A673 (cell line): ENCODE measurements at places on chromosomes 4 and X.

DNA sequence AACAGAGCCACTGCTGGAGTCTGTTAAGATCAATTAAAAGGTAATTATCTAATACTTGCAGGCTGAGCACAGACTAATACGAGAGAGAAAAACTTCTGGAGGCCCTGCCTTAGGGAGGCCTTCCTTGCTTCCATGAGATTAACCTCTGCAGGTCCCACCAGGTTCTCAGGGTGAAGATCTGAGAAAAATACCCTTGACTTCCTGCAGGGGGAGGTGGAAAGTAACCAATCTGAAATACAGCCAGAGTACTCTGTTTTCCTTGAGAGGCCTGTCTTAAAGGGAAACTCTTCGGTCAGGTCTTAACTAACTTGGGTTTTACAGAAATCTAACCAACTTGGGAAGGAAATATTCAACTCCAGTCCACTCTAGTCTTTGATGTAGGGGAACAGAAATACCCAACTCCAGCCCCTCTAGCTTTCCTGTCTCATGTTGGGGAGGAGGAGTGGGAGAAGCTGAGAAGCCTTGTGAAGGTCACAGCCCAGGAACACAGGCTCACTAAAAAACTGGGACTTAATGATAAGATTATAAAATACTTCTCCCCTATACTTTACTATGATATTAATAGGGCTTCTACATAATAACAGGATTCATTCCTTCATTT is 77.1 kb downstream of the TBCK start:
- H3K36me3 ChIP-seq: no peaks in the 10 kb centered on the region
- H3K27me3 ChIP-seq: no peaks in the 10 kb centered on the region
- DNase-seq: peak; percentile 68
- H3K4me1 ChIP-seq: no peaks in the 10 kb centered on the region
- no peak overlapping the region for H3K4me3 ChIP-seq
- H3K27ac ChIP-seq: no peak overlapping the region

GRCh38 chr4:130124066-130124465 is 1028.1 kb downstream of the C4orf33 start:
- H3K36me3 ChIP-seq: no peaks in the 10 kb centered on the region
- H3K27ac ChIP-seq: no peak overlapping the region
- H3K4me1 ChIP-seq: no peaks in the 10 kb centered on the region
- no peaks in the 10 kb centered on the region for H3K27me3 ChIP-seq
- H3K4me3 ChIP-seq: no peak overlapping the region
- DNase-seq: no peak

GRCh38 chr4:188714907-188715306 is 575.7 kb downstream of the TRIML1 start:
- H3K36me3 ChIP-seq: no peaks in the 10 kb centered on the region
- no peaks in the 10 kb centered on the region for H3K4me1 ChIP-seq
- H3K27ac ChIP-seq: no peak overlapping the region
- no peak overlapping the region for H3K4me3 ChIP-seq
- DNase-seq: no peak

- H3K27ac ChIP-seq: no peak overlapping the region
- no peaks in the 10 kb centered on the region for H3K27me3 ChIP-seq
- H3K36me3 ChIP-seq: no peaks in the 10 kb centered on the region
- no peaks in the 10 kb centered on the region for H3K4me1 ChIP-seq
- DNase-seq: no peak
These were observed 50.1 kb downstream of the MFAP3L start for GRCh38 chr4:169975838-169976796.

DNA sequence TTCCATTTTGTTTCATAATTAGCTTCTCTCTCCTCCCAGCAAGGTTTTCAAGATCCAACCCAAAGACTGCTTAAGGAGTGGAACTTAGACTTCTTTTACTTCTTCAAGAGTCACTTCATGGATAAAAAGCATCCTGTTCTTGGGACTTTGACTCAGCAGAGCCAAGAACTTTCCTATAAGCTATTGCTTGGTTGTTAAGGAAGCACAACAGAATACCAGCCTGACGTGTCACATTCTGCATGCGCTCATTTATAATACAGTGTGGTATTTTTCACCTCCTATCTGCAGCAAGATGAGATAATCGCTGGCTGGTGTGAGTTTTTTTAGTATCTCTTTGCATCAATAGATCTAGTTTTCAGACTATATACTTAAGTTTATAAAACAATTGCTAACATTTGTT is 152.1 kb downstream of the PALLD start:
- peak; percentile 46 for DNase-seq
- H3K27me3 ChIP-seq: no peaks in the 10 kb centered on the region
- H3K4me1 ChIP-seq: peaks cover 76% of the 10 kb centered on the region
- H3K4me3 ChIP-seq: peak overlapping the region; percentile 16

DNA sequence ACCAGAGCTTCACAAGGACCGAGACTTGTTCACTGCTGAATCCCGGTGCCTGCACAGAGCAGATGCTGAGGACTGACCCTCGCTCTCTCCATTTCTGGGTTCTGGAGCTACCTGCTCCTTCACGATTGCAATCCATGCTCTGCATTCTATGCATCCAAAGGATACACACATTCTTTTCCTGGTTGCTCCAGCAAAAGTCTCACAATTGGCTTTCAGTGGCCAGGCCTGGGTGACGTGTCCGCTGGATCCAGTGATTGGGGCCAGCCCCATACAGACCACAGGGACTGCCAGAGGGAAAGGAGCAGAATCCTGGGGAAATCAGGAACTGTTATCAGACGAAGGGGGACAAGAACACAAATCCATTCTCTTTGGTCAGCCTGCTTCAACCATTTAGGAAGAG is 14.9 kb upstream of the CDKN2AIP start:
- no peaks in the 10 kb centered on the region for H3K36me3 ChIP-seq
- H3K27me3 ChIP-seq: no peaks in the 10 kb centered on the region
- H3K4me1 ChIP-seq: no peaks in the 10 kb centered on the region
- H3K27ac ChIP-seq: no peak overlapping the region
- no peak for DNase-seq
- no peak overlapping the region for H3K4me3 ChIP-seq

DNA sequence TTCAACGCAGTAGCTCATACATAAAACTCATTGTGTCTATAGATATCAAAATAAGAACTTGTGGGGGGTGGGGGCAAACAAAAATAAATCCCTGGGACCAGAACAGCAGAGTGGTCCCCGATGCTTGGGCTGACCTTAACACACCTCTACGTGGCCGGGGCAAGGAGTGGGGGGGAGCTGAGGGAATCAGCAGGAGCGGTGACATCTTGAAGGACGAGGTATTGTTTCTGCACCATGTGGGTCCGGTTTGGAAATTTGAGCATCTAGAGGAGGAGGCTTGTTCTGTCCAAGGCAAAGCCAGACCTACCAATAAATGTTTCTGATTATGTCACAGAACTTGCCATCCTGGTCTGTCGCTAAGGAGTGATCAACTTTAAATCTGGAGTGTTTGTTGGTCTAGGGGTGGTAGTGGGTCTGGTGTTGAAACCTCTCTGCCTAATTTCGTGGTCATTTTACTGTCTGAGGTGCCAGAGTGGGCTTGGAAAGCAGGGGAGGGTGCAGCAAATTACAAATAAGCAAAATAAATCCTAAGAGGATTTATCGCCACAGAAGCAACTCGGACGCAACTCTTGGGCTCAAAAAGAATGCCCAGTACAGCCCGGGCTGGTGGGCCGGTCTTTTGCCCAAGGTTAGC is 774 bp upstream of the RAPGEF2 start:
- peaks cover 25% of the 10 kb centered on the region for H3K4me1 ChIP-seq
- peak overlapping the region; percentile 93 for H3K4me3 ChIP-seq
- no peak for DNase-seq
- peaks cover 3% of the 10 kb centered on the region for H3K27me3 ChIP-seq
- peak overlapping the region; percentile 84 for H3K27ac ChIP-seq
- H3K36me3 ChIP-seq: no peaks in the 10 kb centered on the region

DNA sequence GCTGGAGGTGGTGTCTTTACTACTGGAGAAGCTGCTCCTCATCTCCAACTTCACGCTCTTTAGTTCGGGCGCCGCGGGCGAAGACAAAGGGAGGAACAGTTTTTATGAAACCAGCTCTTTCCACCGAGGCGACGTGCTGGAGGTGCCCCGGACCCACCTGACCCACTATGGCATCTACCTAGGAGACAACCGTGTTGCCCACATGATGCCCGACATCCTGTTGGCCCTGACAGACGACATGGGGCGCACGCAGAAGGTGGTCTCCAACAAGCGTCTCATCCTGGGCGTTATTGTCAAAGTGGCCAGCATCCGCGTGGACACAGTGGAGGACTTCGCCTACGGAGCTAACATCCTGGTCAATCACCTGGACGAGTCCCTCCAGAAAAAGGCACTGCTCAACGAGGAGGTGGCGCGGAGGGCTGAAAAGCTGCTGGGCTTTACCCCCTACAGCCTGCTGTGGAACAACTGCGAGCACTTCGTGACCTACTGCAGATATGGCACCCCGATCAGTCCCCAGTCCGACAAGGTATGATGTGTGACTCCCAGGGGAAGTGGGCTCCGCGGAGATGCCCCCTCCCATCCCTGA is 634 bp downstream of the LRAT start:
- no peak for DNase-seq
- H3K4me3 ChIP-seq: peak overlapping the region; percentile 61
- peaks cover 6% of the 10 kb centered on the region for H3K27me3 ChIP-seq
- H3K36me3 ChIP-seq: no peaks in the 10 kb centered on the region
- H3K27ac ChIP-seq: no peak overlapping the region

DNA sequence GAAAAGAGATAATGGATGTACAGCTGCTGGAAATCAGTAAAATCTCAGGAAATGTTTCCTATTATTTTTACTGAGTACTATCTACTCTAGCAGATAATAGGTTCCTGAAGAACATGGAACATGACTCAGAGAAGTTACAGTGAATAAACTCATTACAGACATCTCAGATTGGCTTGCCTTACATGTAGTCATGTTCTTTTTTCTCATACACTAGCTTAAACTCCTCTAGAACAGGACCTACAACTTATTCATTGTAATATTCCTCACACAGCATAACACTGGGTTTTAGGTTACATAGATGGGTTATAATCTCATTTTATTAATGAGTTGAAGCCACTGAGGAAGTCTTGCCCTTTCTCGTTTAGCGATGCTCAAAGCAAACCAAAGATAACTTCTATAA is 86.9 kb upstream of the BMP2K start:
- H3K27ac ChIP-seq: no peak overlapping the region
- no peak for DNase-seq
- H3K4me3 ChIP-seq: no peak overlapping the region
- no peaks in the 10 kb centered on the region for H3K36me3 ChIP-seq
- H3K4me1 ChIP-seq: no peaks in the 10 kb centered on the region
- no peaks in the 10 kb centered on the region for H3K27me3 ChIP-seq

DNA sequence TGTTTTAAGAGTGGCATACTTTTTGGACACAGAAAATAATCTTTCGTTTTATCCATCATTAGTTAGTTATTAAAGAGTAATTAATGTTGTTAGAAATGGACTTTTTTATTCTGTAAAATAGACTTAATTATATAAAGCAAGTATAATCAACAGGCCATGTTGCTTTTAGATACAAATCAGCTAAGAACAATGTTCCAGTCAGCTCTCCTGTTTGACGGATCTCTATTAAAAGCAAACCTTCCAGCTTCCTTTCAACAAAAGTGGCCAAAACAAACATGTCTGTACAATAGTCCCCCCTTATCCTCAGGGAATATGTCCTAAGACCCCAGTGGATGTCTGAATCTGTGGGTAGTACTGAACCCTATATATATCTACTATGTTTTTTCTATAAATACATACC is 4.9 kb upstream of the SLC10A4 start:
- no peak for DNase-seq
- H3K27ac ChIP-seq: no peak overlapping the region
- no peaks in the 10 kb centered on the region for H3K36me3 ChIP-seq
- no peak overlapping the region for H3K4me3 ChIP-seq

- no peak overlapping the region for H3K4me3 ChIP-seq
- DNase-seq: peak; percentile 64
- no peak overlapping the region for H3K27ac ChIP-seq
- no peaks in the 10 kb centered on the region for H3K4me1 ChIP-seq
- H3K36me3 ChIP-seq: no peaks in the 10 kb centered on the region
These were observed 54.3 kb downstream of the LRBA start for GRCh38 chr4:150960818-150961217.

GRCh38 chrX:140822184-140822583 is 112.6 kb downstream of the LINC00632 start:
- no peaks in the 10 kb centered on the region for H3K4me1 ChIP-seq
- no peaks in the 10 kb centered on the region for H3K27me3 ChIP-seq
- H3K27ac ChIP-seq: no peak overlapping the region
- DNase-seq: no peak

- DNase-seq: no peak
- no peak overlapping the region for H3K4me3 ChIP-seq
- H3K4me1 ChIP-seq: no peaks in the 10 kb centered on the region
- no peaks in the 10 kb centered on the region for H3K36me3 ChIP-seq
These were observed 133.6 kb downstream of the LUZP4 start for GRCh38 chrX:115423086-115423485.

GRCh38 chr4:17347445-17347844 is 164.4 kb downstream of the QDPR start:
- H3K36me3 ChIP-seq: no peaks in the 10 kb centered on the region
- no peaks in the 10 kb centered on the region for H3K4me1 ChIP-seq
- H3K4me3 ChIP-seq: no peak overlapping the region
- DNase-seq: peak; percentile 45

DNA sequence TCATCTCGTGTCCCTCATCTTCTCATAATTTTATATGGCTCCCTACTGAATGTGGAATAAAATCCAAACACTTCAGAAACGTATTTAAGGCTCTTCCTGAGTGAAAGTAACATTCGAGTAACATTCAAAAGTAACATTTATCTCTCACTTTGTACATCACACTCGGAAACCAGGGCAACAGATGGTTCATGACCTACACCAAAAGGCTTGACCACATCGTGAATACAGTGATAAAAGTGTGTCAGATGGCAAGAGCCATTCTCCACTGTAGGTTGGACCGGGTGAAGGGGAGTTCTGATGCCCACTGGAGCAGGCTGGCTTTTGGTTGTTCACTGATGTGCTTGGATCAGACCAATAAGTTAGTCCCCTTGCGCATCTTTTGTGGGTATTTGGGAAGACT is 5.6 kb upstream of the LIMCH1 start:
- peaks cover 20% of the 10 kb centered on the region for H3K27me3 ChIP-seq
- no peaks in the 10 kb centered on the region for H3K36me3 ChIP-seq
- no peak overlapping the region for H3K27ac ChIP-seq
- DNase-seq: no peak

- no peak for DNase-seq
- H3K4me1 ChIP-seq: no peaks in the 10 kb centered on the region
- H3K27me3 ChIP-seq: no peaks in the 10 kb centered on the region
- no peaks in the 10 kb centered on the region for H3K36me3 ChIP-seq
These were observed 148.5 kb downstream of the FAM13A start for GRCh38 chr4:88908521-88908920.
